ENCODE measurements at places on chromosomes 4 and X.

- no peak for DNase-seq
Measured at GRCh38 chr4:25330905-25331808, 18.6 kb downstream of the ZCCHC4 start.

- DNase-seq: no peak
Measured at GRCh38 chr4:38482696-38483095, 181.3 kb upstream of the KLF3 start.

DNA sequence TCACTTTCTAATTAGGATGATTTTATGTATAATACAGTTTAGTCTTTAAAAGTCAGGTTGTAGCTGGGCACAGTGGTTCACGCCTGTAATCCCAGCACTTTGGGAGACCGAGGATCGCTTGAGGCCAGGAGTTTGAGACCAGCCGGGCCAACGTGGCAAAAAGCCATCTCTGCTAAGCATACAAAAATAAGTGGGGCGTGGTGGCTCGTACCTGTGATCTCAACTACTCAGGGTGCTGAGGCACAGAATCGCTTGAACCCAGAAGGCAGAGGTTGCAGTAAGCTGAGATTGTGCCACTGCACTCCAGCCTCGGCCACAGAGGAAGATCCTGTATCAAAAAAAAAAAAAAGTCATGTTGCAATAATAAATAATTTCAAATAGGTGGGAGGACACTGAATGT lies 364.2 kb downstream of the BMPR1B start:
- no peak for DNase-seq

- no peak for DNase-seq
Measured at GRCh38 chrX:119728487-119728886, 29.9 kb upstream of the SOWAHD start.

- DNase-seq: no peak
Measured at GRCh38 chrX:41588271-41588670, 100.5 kb upstream of the GPR34 start.

- no peak for DNase-seq
Measured at GRCh38 chr4:112897543-112897942, 151.9 kb upstream of the ANK2 start.

DNA sequence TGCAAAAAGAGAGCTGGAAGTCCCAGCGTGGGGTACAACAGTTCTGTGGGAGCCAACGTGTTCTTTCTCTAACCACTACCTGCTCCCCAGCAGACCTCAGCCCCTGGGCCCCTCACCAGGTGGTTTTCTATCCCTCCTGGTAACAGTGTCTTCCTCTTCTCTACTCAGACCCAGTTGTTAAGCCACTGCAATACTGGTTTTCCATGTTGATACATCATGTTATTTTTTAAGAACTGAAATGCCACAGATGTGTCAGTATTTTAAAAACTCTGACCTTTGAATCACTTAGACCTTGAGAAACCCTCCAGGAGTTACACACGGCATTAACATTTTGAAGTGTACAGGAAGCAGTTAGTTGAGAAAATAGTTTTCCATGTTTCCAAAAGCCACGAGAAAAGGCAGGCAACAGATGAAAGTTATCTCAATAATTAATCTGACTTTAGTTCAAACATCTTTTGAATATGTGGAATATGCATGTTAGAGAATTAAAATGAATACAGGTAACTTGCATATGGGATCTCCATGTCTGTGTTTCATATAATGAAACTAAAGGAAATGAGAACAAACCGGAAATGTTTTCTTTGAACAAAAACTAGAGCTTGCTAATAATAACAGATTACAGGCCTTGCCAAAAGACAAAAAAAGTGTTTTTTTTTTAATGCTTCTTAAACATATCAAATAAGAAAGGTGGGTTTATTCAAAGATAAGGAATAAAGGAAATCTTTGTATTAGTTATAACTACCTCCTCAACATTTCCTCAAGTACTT lies 108.8 kb downstream of the ZNF827 start:
- no peak for DNase-seq

DNA sequence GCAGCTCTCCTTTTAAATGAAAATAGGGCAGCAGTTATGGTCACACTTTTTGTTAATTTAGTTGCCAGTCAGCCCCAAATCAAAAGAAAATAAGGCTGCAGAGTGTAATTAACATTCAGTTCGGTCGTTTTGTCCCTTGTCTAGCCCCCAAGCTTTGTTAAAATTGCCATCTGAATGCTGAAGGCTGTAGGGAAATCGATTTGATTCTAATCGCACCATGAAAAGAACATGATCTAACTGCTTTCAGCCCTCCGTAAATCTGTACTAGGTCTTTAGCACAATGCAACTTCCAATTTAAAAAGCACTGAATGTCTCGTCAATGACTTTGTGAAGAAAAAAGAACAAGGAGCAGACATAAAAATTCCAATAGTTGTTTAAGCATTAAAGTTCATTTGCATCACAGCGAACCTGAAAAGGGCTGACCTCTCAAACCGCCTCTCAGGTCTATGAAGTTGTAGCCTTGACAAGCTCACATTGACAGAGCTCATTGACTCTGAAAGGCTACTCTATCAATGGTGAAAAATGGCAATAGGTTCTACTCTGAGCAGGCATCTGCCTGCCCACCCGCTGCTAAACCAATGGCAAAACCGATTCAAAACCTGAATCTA lies 48.9 kb downstream of the CHIC2 start:
- no peak for DNase-seq

DNA sequence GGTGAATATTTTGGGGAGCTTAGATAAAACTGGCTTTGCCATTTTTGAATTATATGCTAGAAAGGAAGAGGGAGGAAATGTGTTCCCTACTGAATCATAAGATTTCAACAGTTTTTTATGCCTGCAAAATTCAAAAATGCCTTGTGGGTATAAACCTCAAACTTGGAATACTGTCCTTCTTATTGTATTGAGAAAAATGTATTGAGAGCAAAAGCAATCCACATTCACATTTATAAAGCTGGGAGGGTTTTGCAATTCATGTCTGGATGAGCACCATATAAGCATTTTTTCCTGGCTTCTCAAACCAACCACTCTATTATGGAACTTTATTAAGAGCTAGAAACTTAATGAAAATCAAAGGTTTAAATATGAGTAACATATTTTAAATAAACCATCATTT lies 289.8 kb downstream of the PCDH7 start:
- DNase-seq: no peak

DNA sequence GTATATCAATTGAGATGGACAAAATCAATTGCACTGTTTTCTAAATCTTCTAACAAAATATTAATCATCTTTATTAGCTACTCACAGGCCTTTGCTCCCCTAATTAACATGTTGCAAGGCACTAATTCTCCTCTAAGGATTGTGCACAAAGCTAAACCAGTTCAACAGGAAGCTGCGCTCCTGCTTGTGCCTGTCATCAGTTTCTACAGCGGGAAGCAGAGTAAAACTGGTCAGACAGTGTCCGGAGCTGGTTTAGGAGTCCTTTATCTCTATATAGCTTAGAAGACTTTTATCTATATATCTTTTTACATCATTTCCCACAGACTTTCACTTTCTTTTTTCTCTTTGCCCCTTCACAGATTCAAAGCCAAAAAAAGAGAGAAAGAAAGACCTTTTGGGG lies 79.1 kb downstream of the ELOVL6 start:
- DNase-seq: no peak

- no peak for DNase-seq
Measured at GRCh38 chrX:48489892-48490291, 13.9 kb downstream of the FTSJ1 start.

DNA sequence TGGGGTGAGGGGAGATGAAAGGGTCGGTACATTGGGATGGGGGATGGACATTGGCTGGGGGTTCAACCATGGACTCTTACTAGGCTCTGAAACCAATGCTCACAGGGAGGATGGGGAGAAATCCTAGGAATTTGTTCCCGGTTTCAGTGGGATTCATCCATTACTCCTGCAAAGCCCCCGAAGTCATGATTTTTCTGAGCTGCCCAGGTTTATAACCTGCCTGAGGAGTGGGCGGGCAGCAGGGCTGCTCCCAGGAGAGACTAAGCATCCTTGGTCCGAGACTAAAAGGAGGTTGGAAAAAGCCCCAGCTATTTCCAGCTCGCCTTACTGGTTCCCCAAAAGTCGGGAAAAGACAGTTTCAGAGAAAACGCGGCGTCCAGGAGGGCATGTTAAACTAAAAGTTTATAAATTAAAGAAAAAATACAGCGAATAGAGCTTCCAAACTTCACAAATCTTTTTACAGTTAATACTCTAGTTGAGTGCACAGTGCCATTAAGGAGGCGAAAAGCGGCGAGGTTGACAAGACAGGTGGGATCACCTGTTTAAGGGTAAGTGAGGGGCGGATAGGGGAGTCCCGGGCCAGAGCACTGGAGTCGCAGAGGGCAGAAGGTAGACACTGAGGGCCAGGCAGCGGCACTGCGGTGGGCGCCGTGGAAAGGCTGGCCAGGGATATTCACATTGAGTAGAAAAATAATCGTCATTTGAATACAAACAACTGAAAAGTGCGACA lies 3.7 kb downstream of the NKX3-2 start:
- DNase-seq: no peak

- DNase-seq: no peak
Measured at GRCh38 chr4:159904906-159905305, 802.0 kb downstream of the RAPGEF2 start.

GRCh38 chr4:633976-634598 lies 8.7 kb downstream of the PDE6B start:
- DNase-seq: no peak

DNA sequence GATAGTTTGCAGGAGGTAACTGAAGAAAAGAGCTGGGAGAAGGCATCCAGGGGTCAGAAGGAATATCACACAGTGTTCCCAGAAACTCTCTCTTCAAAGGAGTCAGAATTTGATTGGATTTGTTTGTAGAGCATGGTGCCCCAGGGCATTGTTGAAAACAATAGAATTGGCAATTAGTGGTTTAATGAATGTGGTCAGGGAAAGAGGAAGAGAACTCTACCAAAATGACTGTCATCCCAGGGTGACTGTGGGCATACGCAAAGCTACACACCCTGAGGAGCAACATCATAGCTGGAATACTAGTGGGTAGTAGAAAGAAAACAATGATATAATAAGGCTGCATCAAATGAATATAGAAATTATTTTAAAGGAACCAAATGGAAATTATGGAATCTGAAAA lies 21.5 kb downstream of the TNIP2 start:
- DNase-seq: no peak

DNA sequence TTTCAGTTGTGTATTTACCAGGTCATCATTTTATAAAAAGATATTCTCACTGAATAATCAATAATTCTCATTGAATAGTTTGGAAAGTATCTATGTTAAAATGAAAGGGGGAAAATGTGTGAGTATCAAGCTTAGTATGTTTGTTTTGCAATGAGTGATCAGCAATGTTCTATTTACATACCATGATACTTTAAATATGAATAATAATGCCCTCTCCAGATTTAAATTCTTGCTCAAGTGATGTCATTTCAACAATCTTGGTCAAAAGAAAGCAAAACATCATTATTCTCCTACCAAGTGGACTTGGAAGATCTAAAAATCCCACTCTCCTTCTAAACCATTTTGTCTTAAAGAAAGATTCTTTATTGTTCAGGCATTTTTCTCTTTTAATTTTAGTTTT lies 42.1 kb upstream of the ANKRD50 start:
- DNase-seq: no peak

GRCh38 chr4:55729351-55730279 lies 90.0 kb upstream of the EXOC1L start:
- DNase-seq: no peak

DNA sequence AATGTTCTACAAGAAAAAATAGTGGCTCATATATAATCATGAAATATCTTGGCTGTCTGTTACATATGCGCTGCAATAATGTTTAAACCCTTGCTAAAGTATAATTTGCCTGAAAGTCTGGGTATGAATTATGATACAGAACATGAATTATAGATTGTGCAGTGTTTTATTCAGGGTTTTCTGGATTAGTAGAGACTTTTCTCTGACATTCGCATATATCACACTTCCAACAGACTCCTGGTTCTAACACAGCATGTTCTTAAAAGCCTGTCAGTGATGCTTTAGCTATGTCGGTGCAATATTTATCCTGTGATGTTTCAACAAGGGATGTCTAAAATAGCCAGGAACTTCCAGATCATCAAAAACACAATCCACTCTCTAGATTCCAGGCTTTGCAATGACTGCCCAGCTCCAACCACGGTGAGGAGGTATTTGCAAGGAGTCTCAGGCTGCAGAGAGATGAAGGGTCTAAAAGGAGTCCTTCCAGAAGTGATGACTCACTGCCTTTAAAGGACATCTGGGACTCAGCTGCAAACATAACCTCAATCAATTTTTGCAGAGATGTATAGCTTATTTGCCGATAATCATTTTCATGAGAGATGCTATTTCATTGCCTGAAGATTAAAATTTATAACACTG lies 69.4 kb downstream of the RWDD4 start:
- DNase-seq: no peak

- no peak for DNase-seq
Measured at GRCh38 chrX:100645106-100645505, 1.1 kb downstream of the SRPX2 start.

- no peak for DNase-seq
Measured at GRCh38 chr4:189202869-189203271, 737.8 kb upstream of the FRG1 start.

DNA sequence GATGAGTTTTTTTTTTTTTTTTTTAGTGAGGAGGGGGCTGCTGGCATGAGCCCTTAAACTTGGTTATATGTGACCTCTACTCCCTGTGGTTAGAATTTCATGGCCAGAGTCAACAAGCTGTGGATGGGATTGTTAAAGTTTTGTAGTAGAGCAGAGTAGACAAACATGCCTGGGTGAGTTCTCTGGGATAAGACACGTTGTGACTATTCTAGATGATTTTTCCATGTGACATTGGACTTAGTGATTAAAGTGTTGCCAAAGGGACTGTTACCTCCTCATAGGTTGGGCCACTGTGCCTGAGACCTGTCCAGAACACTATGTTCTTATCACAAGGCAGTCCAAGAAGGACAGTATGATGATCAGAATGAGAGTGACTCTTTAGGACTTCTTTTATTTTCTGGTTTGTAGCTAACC lies 28.8 kb upstream of the ALB start:
- DNase-seq: no peak

DNA sequence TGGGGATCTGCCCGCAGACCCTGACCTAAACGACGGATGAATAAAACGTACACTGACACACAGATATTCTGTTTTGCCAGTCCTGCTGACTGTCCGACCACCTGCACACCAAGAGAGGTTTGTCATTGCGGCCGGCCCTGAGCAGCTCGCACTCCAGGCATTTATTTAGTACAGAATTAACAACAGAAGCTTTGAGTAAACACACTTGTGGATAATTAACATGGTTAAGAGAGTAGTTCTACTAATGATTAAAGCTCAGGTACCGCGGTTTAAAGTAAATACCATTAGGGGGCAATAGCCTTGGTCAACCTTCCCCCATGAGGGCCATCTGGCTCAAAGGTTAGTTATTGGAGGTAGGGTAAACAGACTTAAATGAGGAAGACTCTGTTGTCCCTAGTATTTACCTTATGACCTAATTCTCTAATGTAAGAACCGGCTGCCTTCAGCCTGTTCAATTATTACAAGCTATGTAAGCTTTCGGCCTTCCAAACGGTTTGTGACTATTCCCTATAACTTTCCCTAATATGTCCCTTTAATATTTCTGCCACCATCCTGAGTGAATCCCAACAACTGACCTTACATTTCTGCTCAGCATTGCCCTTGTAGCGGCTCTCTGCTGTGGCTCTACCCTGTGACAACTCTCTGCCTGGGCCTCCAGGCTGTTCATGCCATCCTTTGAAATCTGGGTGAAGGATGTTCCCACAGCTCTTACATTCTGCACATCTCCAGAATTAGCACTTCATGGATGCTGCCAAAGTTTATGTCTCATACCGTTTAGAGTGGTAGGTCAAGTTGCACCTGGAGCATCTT lies 46.9 kb upstream of the SYTL5 start:
- no peak for DNase-seq
